ENCODE measurements at places on chromosomes 3 and 15. TPM values are rescaled to one million over a fixed set of nuclear protein-coding genes. Genes with fewer than 3 reads are reported as not detected.

Gene MTMR10
- 17.4 TPM for total RNA-seq

DNA sequence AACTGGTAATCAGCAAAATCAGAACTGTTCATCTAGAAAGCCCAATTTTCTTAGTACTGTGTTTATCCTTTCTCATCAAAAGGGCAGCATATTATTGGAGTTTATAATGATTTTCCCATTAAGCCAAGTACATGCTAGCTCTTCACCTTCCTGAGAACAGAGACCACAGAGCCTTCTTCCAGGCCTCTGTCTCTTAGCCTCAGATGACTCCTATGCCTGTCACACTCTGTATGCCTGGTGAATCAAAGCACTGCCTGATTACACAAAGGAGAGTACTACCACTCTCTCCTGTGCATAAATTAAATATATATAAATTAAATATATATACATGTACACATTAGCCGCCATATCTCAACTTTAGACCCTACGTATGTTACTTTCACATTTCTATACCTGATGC, 636.1 kb downstream of the NTRK3 start:
- DNase-seq = no peak

DNA sequence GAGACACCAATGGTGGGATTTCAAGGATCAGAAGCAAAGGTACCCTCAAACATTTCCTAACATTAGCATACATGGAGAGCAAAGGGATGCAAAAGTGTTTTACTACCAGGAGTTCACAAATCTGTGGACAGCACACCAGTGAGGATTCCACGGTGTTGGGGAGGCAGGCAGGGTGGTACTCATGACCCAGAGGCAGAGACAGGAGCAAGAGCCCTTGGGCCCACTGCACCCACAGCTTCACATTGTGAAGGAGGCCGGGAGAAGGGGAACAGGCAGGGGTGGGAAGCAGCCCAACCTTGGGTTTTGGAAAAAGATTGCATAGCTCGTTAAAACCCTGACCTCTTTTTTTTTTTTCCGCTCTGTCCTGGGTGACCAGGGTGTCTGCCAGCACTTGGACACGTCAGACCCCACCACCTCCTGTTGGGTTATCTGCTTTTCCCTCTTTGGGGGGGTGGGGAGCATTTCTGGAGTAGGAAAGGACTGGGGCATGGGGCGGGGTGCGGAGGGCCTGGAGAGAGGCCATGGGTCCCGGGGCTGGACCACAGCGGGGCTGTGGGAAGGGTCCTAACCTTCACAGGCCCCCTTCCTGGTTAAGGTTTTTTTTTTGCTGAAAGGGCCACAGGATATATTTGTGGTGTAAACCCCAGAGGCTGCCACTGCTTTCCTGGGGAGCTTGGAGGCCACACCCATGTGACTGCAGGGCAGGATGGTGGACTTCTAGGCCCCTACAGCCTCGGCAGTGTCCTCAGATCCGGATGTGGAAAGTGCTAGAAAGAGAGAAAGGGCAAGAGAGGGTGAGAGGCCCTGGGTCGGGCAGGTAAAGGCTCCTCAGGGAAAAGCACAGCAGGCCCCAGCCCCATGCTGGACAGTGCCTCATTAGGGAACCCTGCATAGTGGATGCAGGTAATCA, 12.5 kb downstream of the SH2D7 start:
- no peak for DNase-seq

Gene GPR62
- total RNA-seq = 0.08 TPM

Gene GATM
- total RNA-seq = 1,079 TPM

- no peak for DNase-seq
Measured at GRCh38 chr3:69178838-69179739, 56.7 kb upstream of the LMOD3 start.

Gene GDPGP1
- 8.6 TPM for total RNA-seq

GRCh38 chr3:28634019-28634418, 285.4 kb upstream of the AZI2 start:
- no peak for DNase-seq

DNA sequence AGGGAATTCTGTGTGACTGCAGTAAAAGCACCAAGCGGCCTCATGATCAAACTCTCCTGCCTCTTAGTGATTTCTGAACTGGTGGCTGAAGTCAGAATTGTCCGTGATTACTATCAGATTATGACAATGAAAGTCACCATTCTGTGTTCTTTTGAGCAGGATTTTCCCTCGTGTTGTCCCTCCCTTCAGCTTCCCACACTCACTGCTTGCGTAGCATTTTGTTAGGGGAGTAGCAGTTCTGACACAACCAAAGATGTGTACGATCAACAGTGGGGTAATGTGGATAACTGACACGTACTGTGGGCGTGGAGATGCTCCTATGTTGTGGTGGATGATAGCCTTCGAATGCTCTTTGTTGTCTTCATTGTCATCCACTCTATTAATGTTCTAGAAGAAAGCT, 67.8 kb upstream of the ICE2 start:
- DNase-seq = no peak

Gene STRIT1
- not detected for total RNA-seq

Gene ACVR2B
- 7.3 TPM for total RNA-seq

- DNase-seq = no peak
Measured at GRCh38 chr15:42594095-42594494, 18.7 kb downstream of the STARD9 start.

Gene SYNPR
- not detected for total RNA-seq

Gene IQCB1
- 14.0 TPM for total RNA-seq

DNA sequence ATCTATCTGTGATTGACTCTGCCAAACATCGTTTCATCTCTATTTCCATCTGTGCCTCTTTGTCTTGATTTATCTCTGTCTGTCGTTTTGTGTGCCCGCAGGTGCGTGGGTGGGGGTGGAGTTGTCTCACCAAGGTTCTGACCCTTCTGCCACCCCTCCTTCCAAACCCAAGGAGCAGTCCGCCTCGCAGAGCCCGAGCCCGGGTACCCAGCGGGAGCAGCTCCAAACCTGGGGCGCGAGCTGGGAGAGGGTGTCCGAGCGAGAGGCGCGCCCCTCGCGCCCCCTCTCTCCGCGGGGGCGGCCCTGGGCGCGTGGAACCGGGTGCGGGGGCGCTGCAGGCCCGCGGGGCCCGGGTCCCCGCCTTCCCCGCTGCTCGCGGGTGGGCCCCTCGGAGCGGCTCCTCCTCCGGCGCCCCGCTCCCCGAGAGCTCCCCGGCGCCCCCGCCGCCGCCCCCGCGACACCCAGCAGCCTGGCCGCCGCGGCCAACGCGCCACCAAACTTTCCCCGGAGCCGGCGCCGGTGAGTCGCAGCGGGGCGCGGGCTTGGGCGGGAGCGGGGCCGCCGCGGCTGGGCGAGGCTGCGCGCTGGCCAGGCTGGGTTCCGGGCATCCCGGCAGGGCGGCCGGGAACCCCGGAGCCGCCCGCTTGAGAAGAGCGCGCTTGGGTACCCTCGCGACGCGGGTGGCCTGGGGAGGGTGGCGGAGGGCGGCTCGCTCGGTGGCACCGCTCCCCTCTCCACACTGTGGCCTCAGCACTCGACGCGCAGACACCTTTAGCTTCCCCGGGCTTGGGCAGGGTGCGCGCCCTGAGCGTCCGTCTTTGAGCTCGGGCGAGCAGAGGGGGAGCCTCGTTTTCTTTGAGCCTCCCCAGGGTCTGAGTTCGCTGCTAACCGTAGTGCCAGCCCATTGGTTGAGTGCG, at the start of gene HRH1:
HRH1 (plus strand) TSS at position 458 of the 917 bp plus-strand sequence. CDS start 104,545 bp downstream, outside the sequence.
- no peak for DNase-seq

DNA sequence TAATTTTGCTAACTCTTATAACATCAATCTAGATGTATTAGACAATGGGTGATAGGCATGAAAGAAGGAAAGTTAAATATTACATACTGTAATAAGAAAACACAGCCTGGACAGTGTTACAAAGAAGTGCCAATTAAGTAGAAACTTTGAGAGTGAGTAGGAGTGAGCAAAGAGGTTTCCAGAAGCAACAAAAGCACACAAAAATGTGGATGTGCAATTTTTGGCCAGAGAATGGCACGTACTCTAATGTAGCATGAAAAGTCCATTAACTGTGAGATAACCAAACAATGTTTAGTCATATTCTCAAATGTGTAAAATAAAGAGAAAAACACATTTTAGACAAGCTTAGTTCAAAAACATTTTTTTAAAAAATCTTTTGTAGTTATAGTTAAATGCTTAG, 567.3 kb downstream of the ROBO1 start:
- no peak for DNase-seq

GRCh38 chr3:15844889-15845288, 47.1 kb upstream of the ANKRD28 start:
- no peak for DNase-seq

GRCh38 chr3:124846189-124846588, 41.0 kb downstream of the ITGB5 start:
- no peak for DNase-seq

DNA sequence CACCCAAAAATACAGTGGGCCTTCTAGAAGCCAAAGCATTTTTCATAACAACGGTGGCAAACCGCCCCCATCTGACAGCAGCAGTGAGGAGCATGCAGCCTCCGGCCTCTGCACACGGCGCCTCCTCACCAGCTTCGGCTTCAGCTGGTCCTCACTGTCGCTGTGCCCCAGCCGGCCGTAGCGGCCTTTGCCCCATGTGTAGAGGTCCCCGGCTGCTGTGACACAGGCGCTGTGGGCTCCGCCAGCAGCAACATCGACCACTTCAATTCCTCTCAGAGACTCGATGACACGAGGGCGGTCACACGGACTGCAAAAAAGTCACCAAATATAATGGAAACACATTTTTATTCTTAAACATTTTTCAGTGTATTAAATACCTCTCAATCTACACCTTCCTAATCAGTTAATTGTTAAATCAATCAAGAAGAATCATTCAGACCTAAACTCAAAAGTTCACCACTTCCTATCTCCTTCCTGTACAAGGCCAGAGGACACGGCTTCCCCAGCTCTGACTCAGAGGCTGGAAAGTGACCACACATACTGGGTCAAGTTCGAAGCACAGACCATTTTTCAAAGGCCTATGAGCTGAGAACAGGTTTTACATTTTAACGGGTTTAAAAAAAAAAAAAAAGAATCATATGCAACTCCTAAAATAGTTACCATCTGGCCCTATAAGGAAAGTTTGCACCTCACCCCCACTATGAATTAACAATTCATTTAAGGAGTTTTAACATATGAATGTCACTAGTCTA, 33.6 kb upstream of the OCA2 start:
- no peak for DNase-seq

- DNase-seq = no peak
Measured at GRCh38 chr3:89808680-89809197, 701.3 kb downstream of the EPHA3 start.

- no peak for DNase-seq
Measured at GRCh38 chr15:57527382-57528091, 64.2 kb upstream of the MYZAP start.

Gene NR2E3
- total RNA-seq = not detected

GRCh38 chr3:60555686-60556354, 695.4 kb downstream of the FHIT start:
- DNase-seq = no peak

- DNase-seq = no peak
Measured at GRCh38 chr3:132241776-132242514, 75.3 kb upstream of the ACP3 start.

Gene ZBBX
- total RNA-seq = not detected

DNA sequence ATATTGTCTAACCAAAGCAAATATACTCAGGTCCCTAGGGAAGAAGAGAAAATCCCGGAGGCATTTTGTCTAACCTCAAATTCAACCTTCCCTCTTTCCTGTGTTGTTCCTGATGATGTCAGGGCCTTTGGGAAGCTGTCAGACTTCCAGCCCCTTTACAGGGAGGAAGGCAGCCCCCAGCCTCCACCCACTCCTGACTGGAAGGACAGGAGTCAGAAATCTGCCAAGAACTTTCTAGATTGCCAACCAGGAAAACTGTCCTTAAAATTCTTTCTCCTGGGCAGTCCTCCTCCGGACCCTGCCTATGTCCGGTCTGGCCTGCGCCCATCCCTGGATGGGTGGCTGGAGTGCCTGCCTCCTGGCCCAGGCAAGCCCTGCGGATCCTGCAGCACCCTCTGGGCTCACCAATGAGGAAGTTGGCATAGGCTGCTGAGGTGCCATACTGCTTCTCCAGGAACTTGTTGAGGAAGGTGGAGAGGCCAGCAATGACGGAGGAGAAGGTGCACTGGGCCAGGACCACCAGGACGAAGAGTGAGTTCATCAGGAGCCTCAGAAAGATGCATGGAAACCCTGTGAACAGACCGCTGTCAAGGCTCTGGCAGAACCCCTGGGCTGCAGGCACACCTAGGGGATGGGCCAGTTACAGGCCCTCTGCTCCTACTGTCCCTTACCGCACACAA, 52.6 kb upstream of the RAB6B start:
- no peak for DNase-seq

DNA sequence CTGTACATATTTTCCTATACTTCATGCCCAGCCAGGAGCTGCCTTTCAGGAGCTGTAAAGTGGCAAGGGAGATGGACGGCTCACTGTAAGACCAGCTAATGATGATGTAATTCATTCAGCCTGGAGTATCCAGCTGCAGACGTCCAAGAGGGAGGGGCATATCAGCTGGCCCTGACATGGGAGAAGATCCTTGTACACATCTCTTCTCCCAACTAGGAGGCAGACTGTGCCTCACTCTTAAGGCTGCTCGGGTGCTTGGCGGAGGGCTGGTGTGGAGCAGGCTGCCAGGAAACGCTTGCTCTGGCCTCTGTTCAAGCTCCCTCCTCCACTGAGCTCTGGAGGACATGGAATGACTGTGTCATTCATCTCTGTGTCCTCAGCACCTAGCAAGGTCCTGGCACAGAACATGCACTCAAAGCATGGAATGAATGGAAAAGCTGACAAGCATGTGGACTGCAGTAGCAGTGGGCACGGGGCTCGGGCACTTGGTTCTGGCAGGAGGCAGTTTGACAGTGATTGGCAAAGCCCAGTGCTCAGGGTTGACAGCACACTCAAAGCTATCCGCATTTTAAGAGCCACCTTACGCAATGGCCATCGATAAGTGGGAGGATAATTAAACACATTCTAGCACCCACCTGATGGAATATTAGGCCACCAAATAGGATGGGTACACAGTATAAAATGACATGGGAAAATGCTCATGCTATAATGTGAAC, 72.4 kb downstream of the TBC1D2B start:
- DNase-seq = no peak

DNA sequence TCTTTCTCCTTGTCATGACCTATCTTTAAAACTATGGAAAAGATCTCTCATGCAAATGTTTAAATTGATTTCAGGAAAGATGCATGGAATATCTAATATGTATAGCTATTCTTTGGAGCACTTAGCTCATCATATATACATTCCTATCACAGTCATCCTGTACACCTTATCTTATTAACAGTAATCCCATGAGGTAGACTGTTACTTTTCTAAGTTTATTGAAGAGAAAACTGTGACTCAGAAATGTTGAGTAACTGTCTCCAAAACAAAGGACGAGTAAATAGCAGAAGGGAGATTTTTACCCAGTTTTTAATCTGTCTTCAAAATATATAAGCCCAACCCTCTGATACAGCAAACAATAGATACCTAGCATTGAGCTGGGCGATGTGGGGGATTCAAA, 308.3 kb downstream of the GAP43 start:
- DNase-seq = no peak

DNA sequence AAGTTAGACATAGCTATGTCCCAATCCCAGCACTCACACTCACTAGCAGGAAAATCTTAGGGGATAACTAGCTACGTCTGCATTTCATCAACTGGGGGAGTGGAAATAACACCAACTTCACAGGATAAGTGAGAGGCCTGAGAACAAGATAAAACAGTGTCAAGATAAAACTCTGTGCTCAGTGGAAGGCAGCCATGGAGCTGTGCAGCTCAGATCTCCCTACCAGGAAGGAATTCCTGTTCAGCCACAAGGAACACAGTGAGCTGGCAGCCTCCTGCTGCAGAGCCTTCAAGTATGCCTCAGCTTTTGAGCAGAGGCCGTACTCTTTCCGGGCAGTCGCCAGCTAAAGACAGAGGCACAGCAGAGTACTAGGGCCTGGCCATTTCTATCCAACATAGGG, 115.8 kb upstream of the TOPAZ1 start:
- no peak for DNase-seq

Gene SLC22A14
- not detected for total RNA-seq

Gene C3orf20
- total RNA-seq = 0.08 TPM
